ENCODE measurements at places on chromosomes 12 and 14.

DNA sequence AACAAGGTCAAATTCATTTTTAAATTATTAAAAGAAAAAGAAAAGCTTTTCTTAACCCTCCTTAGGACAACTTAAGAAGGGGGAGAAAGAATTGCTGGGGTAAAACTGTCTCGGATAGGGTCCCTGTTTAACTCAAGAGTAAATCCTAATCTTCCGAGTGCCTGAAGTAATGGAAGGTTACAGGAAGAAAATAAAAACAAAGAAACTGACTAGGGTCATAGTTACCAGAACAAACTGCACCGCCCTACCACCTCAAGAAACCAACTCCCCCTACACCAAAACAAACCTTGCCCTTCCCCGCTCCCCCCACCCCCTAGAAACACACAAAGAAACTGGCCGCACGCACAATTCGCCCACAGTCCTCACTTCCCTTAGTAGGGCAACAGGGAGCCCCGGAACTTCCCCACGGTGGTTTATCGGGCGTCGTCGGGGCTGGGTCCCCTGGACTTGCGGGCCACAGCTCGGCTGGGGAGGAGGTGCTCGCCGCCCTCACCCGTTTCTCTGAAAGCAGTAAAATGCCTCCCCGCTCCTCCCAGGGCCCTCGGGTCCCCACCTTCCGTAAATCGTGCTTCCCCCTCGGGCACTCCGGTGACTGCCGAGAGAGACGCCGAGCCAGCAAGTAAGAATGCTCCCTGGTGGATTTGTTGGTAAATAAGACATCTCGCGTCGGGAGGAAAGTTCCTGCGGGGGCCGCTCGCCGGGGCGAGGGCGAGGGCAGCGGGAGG is 2.4 kb downstream of the SINHCAF start:
- DNase-seq = no peak

- DNase-seq = no peak
Measured at GRCh38 chr14:68970038-68970612, 9.0 kb downstream of the ACTN1 start.

GRCh38 chr12:125983784-125984500 is 918.7 kb downstream of the AACS start:
- DNase-seq = no peak

GRCh38 chr12:21940549-21941505 is at the start of gene ABCC9:
ABCC9 (minus strand) TSS chr12:21941426; CDS start chr12:21936674, 4,752 bp downstream.
- no peak for DNase-seq

GRCh38 chr12:55760663-55761062 is 17.7 kb downstream of the GDF11 start:
- no peak for DNase-seq

DNA sequence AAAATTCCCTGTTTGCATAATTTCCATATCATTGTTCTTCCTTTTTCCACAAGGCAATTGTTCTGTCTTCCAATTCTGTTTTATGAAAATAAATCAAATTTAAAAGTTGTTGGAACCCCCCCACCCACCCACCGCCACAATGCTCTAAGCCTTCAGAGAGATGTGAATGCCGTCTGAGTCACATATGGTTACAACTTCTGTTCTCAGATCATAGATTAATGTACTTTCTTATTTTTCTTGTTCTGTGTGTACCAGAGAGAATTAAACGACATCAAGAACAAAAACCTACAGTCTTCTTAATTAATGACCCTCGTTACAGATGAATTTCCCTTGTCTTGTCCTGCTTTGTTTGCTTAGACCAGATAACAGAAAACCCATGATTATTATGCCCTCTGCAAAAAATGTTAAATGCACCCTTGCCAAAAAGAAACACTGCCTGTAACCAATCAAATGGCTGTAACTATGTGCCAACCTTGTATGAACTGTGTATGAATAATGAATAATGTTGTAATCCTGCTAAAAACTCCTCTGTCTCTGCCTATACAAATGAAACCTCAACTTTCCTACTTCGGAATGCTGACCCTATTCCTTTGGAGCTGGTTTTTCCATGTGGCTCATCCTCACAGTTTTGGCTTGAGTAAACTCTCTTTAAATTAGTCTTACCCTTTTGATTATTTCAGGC is 14.0 kb downstream of the OR6S1 start:
- no peak for DNase-seq

- DNase-seq = no peak
Measured at GRCh38 chr14:51000566-51000965, 56.3 kb upstream of the PYGL start.

GRCh38 chr14:30214461-30215090 is 286.9 kb upstream of the PRKD1 start:
- no peak for DNase-seq

DNA sequence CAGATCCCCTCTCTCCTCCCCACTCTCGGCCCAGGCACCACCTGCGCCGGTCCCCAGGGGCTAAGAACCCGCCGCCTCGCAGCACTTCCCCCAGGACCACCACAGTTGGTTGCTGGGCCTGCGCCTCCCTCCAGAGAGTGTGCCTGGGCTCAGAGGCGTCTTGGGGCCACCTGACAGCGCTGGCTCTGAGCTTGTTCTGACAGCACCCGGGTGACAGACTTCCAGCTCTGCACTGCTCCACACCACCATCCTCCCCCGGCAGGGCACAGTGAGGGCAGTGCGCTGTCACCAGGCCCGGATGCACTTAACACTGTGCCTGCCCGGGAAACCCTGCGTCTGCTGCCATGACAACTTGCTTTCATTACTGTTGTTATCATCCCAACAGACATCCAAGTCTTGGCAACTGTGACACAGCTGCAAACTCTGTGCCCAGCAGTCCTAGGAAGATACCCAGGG is 6.6 kb downstream of the BRF1 start:
- no peak for DNase-seq

DNA sequence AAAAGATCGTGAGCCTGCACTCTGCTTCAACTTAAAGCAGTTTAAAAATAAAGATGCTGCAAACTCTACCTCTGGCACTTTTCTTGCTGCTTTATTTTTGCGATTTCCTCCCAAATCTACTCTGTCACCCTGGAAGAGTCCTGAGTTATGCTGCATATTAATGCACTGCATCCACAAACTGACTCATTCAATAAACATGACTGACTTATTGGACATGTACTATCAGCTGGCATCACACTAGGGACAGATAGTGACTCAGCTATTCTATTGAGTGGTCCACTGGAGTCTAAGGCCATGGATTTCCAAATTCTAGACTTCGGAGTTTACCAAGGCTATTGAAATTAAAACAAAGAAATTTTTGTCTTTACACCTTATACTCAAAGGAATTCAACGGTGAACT is 90.7 kb upstream of the PTPRR start:
- DNase-seq = no peak

DNA sequence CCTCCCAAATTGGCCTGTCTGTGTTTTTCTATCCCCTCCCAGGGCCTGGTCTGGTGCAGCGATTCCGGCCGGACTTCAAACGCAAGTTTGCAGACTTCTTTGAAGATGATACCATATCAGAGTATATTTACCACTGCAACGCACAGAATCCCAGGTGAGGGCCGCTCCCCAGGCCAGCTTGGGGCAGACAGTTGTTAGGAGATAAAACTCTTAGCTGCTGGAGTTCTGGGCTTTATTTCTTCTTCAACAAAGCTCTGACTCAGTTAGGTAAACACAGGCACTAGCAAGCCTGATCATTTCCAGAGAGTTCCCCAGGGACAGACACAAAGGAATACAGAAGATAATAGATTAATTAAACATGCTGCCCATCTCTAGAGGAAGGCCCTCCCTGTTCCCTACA is 8.3 kb downstream of the ABHD4 start:
- DNase-seq = no peak

- DNase-seq = no peak
Measured at GRCh38 chr12:95653771-95654546, 102.7 kb upstream of the USP44 start.

GRCh38 chr12:69497308-69498026 is 27.3 kb downstream of the FRS2 start:
- no peak for DNase-seq

DNA sequence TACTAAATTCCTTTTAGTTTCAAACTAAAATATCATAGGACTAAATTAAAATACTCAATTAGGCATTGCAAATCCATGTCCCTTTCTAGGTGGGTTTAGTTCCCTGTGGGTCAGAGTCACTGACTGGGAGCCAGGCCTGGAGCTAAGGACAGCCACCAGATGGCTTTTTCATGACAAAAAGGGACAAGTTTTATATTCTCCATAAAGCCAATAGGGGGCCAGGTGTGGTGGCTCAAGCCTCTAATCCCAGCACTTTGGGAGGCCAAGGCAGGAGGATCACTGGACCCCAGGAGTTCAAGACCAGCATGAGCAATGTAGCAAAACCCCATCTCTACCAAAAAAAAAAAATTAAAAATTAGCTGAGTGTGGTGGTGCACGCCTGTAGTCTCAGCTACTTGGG is 35.4 kb upstream of the EIF5 start:
- no peak for DNase-seq

- DNase-seq = no peak
Measured at GRCh38 chr12:99235381-99235780, 412.2 kb upstream of the GARIN6 start.

- DNase-seq = no peak
Measured at GRCh38 chr12:1644534-1645438, 15.8 kb downstream of the WNT5B start.

- DNase-seq = no peak
Measured at GRCh38 chr14:71202881-71203280, 295.6 kb downstream of the PCNX1 start.

DNA sequence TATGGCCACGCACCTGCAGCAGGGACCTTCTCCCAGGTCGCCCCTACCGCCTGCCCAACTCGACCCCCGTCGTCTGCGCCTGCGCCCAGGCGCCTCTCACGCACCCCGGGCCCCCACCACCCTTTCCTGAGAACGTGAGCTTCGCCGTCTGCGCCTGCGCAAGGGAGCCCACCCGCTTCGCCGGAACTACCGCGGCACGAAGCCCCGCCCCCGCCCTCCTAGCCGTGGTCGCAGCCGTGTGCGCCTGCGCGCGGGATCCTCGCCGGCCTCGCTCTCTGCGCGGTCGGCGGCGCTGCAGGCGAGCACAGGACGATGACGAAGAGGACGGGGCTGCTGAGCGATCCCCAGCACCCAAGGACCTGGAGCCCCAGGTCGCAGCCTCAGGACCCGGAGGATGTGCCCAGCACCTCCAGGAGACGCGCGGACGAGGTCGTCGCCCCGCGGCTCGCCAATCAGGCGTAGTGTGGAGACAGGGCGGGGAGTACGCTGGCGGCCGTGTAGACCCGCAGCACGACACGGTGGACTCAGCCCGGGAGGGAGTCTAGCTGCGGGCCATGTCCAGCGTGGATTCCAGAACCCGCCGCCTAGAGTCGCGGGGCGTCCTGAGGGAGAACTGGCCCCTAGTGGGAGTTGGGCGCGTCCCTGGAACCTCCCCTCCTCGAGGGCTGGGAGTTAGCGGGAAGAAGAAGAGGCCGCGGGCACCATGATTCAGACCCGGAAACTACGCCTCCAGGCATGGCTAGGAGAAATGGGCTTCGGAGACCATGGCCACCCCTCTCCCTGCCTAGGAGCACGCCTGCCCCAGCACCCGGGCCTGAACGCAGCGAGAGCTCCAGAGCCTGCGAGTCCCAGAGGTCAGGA is 1120.8 kb upstream of the TMEM132C start:
- DNase-seq = no peak

DNA sequence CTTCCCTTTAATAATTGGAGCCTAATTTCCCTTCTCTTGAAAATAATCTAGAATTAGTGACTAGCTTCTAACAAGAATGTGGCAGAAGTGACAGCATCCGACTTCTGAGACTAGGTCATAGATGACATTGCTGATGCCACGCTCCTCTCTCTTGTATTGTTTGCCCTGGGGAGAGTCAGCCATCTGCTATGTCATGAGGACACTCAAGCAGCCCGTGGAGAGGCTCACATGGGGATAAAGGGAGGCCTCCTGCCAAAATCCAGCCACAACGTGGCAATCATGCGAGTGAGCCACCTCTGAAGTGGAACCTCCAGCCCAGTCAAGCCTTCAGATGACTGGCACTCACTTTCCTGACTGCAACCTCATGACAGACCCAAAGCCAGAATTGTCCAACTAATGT is 54.2 kb upstream of the LRRK2 start:
- no peak for DNase-seq

DNA sequence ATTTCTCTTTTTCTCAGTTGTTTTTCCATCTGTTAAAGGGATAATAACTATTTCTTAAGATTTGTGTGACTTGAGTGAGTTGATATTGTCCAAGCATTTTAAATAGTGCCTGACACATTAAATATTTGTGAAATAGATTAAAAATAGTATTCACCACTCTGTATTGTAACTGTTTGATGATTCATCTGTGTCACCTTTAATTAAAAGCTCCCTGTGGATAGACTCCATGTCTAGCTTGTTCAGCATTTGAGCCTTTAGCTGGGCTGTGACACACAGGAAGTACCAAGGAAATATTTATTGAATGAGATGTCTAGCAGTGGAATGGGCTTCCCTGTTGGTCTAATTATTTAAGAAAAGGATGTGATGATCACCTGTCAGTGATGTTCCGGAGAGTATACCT is 1.8 kb upstream of the GLIPR1L2 start:
- DNase-seq = no peak

- no peak for DNase-seq
Measured at GRCh38 chr14:63672417-63673180, 30.9 kb upstream of the WDR89 start.

DNA sequence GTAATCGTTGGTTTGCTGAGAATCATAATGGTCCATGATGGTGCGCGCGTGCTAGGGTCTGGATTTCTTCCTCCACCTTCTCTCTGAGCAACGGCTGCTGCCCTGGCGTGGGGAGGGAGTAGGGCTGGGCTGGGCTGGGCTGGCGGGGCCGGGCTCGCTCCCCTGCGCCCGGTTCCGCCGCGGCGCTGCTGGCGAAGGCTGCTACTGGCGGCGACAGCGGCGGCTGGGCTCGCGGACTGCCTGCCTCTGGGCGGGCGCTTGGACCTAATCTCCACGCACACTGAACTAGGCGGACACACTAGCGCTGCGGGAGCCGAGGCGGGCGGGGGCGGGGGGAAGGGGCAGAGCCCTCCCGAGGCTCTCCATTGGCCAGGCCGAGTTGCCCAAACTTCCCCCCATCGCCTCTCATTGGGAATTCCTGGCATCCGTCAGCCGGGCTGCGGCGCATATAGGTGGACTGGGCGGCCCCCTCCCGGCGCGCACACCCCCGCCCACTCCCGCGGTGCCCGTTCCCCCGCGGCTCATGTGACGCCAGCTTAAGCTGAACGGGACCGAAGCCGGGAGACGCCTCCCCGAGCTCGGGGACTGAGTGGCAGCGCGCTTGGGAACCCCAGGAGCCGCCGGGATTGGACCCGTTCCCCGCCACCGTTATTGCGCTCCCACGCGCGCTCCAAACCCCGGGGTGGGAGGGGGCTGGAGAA is at the start of gene ACTN1:
TSS of gene ACTN1 (minus strand) at position 282 of the 701 bp plus-strand sequence. CDS start at position 36, 246 bp downstream.
- DNase-seq = peak; percentile 98

GRCh38 chr14:93926873-93927799 is at the start of gene FAM181A:
FAM181A (plus strand) TSS chr14:93927344; CDS start chr14:93928286, 942 bp downstream.
- DNase-seq = no peak

DNA sequence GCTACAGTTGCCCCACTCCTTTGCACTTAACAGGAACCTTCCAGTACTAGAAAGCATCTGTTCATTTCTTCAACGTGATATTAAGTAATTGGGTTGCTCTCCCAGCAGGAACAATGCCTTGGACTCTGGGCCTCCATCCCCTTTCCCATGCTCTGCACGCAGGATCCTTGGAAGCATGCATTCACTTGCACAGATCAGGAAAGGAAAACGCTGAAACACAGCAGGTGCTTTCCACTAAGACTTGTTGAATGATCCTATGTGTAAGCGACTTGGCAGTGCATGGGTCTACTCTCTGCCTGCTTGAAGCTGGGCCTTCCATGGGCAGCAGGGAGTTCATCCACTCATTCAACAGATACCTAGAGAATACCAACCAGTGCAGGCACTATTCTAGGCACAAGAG is 2.3 kb downstream of the LTBP2 start:
- no peak for DNase-seq

- no peak for DNase-seq
Measured at GRCh38 chr14:103887170-103887501, 39.8 kb upstream of the PPP1R13B start.

- no peak for DNase-seq
Measured at GRCh38 chr12:84912198-84913128, at the start of gene SLC6A15. SLC6A15 (minus strand) TSS chr12:84912799; CDS start chr12:84892120, 20,679 bp downstream.

Measured in vagina (tissue), 2 donors.